ENCODE measurements at places on chromosomes 2 and 18.

GRCh38 chr2:105779394-105779793 lies 34.7 kb downstream of the NCK2 start:
- DNase-seq, result no peak

- no peak for DNase-seq
Observed at GRCh38 chr2:38828460-38828859, 47.3 kb downstream of the DHX57 start.

DNA sequence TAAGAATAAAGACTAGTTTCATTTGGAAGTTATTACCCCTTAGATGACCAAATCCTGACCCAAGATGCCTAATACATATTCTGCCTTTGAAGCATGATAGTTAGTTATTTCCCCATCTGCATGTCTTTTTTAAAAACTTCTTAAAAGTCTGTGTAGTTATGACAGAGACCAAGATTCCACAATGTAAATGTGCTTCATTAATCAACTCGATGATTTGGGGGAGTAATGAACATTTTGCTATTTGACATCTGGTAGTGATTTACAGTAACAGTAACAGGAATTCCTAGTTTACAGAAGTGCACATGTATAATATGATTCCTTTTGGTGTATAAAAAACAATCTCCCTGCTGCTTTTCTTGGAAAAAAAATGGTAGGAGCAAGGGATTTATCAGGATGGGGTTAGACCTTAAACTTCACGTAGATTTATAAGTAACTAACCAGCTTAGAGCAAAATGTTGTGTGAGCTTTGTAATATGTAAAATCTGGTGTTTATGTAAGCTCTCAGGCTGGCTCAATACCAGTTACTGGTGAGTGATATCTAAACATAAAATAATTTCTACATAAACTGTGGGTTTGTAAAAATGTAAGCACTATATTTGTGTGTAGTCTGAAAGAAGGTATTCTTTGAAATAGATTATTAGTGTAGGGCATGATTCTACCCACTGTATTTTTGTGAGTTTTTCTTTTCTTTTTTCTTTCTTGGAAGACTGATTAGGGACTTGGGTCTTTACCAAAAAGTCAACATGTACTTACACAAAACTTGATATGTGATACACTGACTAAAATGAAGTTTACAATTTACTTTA lies 641.6 kb downstream of the EPHA4 start:
- DNase-seq, result no peak

DNA sequence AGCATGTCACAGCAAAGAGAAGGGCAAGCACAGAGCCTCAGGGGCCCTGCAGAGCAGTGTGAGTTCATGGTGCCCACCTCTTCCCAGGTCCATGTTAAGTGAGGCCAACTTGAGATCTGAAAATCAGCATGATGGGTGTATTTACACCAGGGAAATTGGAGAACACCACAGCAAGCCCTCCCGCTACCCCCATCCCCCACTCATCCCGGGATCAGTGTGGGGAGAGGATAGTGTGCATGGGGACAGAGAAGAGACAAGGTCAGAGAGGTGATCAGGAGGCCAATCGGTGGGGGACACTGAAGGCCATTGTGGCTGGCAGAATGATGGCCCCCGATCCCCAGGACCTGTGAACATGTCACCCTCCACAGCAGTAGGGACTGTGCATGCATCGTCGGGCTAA lies 54.7 kb downstream of the PTGR3 start:
- DNase-seq, result no peak

DNA sequence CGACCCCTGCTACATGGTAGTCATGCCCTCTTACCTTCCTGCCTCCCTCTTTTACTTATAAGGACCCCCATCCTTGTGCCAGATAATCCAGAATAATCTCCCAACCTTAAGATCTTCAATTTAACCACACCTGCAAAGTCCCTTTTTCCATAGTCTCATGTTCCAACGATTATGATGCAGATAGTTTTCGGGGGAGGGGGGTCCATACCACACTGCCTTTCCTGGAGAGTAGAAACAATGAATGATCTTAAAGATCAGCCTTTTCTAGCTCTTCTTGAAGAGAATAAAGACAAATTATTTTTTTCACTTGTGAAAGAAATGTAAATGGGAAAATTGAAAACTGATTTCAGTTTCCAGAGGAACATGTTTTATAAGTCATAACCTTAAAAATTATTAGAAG lies 4.3 kb upstream of the FAM98A start:
- DNase-seq, result no peak

- no peak for DNase-seq
Observed at GRCh38 chr18:647304-647703, 10.1 kb upstream of the TYMS start.

- DNase-seq, result no peak
Observed at GRCh38 chr2:168981651-168982050, 49.5 kb downstream of the ABCB11 start.

- DNase-seq, result no peak
Observed at GRCh38 chr2:20990442-20991430, 53.1 kb downstream of the APOB start.

DNA sequence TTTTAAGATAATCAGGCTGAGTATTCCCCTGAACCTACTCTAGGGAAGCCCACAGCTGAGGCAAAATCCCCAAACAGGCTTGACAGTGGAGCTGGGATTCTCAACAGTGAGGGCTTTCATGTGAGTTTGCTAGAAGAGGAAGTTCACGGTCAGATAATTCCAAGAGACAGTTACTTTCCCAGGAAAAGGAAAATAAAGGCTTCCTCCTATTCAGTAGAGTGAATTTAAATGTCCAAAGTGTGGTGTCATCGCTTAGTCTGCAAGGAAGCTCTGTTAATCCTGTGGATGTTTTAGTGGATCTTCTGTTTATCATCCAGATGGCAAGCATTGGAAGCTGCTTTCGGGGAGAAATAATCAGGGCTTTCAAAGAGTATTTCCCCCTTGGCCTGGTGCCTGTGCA lies 119.8 kb downstream of the RPIA start:
- no peak for DNase-seq
